ENCODE measurements at places on chromosomes 6 and 20.

DNA sequence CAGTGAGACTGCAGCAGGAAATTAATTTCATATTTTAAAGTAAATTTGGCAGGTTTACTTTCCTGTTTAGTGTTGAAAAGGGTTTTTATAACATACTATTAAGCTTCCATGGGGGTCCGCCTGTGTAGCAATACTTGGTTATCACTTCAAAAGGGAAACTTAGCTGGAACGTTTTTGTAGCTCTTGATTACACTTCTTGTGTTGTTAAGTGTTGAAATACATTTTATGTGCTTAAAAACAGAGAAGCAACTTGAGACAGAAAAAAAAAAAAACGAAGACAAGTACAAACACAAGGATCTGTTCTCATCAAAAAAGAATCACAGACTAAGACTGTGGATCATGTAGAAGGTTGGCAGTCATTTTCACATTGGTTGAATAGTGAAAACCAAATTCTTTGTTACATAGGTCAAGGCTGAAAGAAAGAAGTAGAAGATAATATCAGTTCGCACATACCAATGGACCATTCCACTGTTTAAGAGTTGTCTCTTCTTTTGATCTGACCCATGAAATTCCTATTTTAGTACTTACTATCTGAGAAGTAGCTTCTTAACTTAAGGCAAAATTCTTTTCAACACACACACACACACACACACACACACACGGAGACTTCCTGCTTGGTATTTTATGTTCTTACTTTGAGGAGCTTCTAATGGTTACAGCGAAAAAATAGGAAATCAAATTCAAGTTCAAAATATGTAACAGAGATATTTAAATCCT, 113.9 kb upstream of the SLC35B3 start:
- DNase-seq, result no peak

- DNase-seq, result no peak
Measured at GRCh38 chr6:48959251-48960060, 503.6 kb downstream of the MMUT start.

GRCh38 chr20:44629542-44629941, 22.0 kb downstream of the ADA start:
- no peak for DNase-seq

DNA sequence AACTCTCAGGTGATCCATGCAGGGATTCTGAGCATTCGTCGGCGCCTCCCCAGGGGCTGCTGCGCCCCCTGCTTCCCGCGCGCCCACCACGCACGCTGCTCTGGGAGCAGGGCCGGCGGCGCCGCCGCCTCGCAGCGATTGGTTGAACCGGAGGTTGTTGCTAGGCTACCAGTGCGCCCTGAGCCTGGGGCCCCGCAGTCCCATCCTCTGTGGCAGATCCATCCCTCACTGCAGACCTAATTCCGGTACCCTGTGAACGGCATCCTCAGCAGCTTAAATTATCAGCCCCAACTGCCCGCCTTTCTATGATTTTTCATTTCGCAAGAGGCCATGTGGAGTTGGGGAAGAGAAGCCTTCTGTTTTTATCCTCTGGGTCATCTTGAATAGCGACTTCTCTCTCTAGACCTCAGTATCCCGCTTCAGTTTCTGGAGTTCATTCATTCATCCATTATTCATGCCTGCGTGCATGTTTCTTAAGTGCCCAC, 15.4 kb downstream of the PNPLA1 start:
- no peak for DNase-seq

- DNase-seq, result no peak
Measured at GRCh38 chr6:169248521-169248971, 5.1 kb downstream of the THBS2 start.

GRCh38 chr6:43228951-43229802, at the start of gene DNPH1:
Gene DNPH1 (minus strand): TSS chr6:43229481. CDS start chr6:43229456, 25 bp downstream.
- DNase-seq, result no peak

Measured in cortex of kidney (tissue), 1 donor.